ENCODE measurements at places on chromosomes 7 and 10.

DNA sequence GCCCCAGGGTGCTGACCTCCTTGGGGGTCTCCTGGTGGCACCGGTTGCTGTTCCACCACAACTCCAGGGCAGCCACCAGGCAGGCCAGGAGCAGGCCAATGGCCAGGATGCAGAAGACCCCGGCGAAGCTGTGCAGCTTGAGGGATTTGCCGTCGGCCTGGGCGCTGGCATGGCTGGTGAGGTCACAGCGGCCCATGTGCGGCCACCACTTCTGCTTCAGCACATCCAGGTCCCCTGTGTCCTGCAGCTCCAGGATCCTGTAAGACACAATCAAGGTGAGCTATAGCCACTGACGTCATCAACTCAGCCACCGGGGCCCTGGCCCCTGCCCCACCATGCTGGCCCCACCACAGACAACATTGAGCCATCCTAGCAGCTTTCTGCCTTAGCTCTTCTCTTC is 753.2 kb downstream of the GRID1 start:
- no peak for DNase-seq

DNA sequence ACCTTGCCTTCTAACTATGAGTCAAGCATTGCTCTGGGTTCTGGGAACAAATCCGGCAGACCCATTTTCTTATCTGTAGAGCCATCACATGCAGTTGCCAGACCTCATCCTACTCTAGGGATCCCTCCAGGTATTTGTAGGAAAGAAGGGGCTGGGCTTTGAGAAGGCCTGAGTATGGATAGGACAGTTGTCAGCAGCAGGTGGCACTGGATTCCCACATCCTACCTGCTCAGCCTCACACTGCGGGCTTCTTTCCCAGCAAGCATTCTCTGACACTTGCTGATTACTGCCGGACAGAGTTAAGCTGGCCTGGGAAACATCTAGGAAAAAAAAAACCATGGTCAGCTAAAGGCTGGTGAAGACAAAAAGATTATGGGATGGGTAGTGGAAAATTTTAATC is 224.1 kb downstream of the CCSER2 start:
- no peak for DNase-seq

DNA sequence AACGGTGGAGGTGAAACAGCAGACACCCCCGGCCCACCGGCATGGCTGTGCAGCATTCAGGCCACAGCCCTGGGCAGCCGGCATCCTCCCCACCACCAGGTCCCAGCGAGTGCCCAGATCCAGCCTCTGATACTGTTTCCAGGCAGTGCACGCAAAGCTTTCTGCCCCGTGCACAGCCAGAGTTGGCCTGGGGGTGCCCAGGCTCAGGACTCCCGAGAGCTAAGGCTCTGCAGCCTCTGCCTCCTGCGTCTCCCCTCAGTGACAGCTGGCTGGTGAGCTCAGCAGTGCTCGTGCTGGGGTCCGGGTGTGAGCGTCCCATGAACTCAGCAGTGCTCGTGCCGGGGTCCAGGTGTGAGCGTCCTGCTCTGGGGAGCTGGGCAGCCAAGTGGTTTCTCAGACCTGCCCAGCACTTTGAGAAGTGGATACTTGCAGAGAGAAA is 65.4 kb downstream of the CFAP46 start:
- DNase-seq, result no peak

- no peak for DNase-seq
Measured at GRCh38 chr7:44152971-44153947, 12.1 kb upstream of the MYL7 start.

- peak; percentile 36 for DNase-seq
Measured at GRCh38 chr10:28479425-28479865, 53.5 kb upstream of the WAC start.

GRCh38 chr10:131198401-131198800 is 113.1 kb downstream of the TCERG1L start:
- no peak for DNase-seq

GRCh38 chr7:151470711-151471110 is 30.8 kb upstream of the CRYGN start:
- DNase-seq, result no peak

Measured in suppressor macrophage (primary cell).